Activated CD4-positive, alpha-beta T cell treated with anti-CD3 and anti-CD28 coated beads, Interleukin-2, amount 50 U/mL, for 16 hours (primary cell): ENCODE measurements at places on chromosomes 1 and 21.

DNA sequence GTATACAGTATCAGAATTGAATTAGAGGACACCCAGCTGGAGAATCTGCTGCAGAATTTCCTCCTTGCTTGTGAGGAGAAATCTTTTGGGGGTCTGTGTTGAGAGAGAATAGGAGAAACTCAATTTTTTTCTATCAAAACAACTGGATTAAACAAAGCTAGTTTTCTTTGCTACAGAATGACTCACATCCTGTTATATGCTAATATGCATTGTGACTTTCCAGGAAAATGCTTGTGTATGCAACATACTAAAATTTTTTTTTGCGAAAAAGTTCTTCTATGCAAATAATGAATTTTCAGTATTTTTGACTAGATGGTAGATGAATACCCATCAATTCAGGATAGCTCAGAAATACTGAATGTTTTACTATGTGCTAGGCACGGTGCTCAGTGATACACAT, 2.2 kb downstream of the VAMP4 start:
- DNase-seq, result peak; percentile 38

DNA sequence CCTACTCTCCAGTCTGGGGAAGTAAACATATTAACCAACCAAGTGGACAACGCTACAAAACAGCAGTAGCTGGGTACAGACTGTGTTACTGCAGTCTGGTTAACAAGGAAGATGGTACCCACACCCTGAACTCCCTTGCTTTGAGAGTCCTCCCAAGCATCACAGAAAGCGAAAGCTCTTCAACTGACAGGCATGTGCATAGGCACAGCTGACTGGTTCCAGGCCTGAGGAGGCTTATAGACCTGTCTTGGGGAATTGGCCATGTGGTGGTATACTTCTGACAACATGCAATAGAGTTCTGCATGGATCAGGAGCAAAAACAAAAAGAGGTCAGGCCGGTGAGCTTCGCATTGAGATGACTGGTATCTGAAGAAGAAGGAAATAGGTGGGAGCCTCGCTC, 17.4 kb downstream of the LMX1A start:
- DNase-seq, result no peak

DNA sequence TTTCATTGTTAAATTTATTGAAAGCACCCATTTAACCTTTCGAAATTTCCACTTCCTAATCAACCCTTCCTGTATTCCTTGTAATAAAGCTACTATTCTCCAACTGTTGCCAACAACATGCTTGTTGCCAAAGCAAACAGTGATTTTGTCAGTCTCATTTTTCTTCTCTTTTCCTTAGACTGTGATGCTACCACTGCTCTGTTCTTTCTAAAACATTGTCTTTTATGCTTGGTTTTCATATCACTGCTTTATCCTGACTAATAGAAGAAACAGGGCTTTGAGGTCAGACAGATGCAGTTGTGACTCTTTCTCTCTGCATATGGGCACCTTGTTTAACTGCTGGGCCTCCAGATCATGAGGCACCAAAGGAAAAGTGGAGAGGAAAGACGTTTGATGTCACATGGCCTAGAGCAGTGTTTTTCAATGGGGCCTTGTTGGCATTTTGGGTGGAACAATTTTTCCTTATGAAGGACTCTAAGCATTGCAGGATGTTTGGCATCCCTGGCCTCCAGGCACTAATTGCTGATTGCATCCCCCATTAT, 56.1 kb downstream of the HMCN1 start:
- no peak for DNase-seq

GRCh38 chr1:28259934-28260802, 850 bp downstream of the SESN2 start:
- no peak for DNase-seq

- DNase-seq, result no peak
Observed at GRCh38 chr1:6349254-6349943, 44.2 kb downstream of the ACOT7 start.

GRCh38 chr1:99315305-99315704, 51.0 kb downstream of the PLPPR4 start:
- no peak for DNase-seq

DNA sequence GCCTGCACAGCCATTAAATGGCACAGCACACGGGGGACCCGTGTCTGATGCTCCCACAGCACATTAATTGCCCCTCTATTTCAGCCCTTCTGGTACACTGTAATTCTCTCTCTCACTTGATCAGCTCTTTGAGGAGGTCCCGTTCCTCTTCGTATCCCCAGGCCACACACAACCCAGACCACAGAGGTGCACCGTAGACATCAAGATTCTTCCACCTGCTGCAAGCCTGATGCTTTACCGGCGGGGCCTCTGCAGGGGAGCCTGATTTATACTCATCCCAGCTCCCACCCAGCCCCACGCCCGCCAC, 759 bp downstream of the SMYD3 start:
- peak; percentile 16 for DNase-seq

DNA sequence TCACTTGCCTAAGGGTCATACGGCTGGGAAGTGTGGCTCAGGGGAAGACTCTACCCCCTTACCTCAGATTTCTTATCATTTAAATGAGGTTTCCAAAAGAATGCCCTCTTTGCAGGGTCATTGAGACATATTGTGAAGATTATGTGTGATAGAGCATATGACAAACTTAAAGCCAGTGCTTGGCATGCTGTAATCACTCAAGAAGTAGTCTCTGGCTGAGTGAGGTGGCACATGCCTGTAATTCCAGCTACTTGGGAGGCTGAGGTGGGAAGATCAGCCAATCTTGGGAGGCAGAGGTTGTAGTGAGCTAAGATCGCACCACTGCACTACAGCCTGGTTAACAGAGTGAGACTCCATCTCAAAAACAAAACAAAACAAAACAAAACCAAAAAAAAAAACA, 7.5 kb upstream of the LDLRAD2 start:
- no peak for DNase-seq

DNA sequence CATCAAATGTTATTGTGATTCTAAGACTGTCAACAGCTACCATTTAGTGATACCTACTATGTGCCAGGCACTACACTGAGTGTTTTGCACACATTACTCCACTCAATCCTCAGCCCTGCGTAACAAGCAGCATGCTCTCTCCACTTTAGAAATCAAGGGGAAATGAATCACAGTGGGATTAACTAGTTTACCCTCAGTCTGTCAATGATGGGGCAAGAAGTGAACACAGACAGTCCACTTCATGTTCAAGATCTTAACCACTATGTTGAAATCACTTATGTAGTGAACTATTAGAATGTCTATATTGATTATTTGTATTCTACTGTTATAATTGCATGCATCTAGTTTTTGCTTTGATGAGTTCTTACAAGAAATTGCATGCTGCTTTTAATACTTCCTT, 165.3 kb downstream of the LTN1 start:
- DNase-seq, result no peak

DNA sequence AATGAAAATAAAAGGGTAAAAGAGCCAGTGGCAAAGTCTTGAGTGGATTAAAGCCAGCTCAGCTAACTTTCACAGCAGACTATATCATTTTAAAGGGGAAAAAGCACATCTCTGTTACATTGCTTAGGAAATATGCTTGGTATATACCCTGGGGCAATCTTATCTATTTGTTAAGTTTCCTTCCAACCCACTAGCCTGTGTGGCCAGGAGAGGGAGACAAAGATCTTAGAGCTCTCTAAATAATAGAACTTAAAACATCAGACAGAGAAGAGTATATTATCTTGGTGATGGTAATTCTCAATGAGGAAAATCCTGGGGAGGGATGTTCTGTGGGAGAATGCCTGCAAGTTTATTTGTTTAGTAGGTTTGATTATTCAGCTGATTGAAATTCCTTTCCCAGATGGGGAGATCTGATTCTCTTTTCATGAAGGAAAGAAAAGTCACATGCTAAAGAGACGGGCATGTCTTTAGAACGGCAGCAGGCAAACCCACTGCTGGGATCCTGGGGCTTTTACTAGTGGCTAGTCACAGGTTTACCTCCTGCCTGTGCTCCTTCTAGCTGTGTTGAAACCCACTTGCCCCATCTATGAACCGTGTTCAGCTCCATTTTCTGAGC, 3.6 kb downstream of the KCNE2 start:
- DNase-seq, result peak; percentile 54

DNA sequence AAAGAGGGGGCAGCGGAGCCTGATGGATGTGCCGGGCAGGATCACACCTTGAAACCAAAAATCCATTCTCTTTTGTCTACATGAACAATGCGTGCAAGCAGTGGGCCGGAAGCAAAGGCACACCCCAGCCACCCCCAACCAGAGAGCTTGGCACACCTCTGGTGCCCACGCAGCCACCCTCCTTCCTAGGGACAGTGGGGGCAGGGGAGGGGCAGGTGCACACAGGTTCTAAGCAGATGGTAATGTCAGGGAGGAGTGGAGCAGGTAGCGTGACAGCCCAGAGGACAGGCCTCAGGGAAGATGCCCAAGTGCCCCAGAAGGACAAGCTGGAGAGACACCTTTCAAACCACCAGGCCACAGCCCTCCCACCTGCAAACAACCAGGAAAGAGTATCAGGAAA, 36.5 kb downstream of the SYF2 start:
- DNase-seq, result no peak

- no peak for DNase-seq
Observed at GRCh38 chr1:112446411-112446810, 50.4 kb downstream of the CTTNBP2NL start.

DNA sequence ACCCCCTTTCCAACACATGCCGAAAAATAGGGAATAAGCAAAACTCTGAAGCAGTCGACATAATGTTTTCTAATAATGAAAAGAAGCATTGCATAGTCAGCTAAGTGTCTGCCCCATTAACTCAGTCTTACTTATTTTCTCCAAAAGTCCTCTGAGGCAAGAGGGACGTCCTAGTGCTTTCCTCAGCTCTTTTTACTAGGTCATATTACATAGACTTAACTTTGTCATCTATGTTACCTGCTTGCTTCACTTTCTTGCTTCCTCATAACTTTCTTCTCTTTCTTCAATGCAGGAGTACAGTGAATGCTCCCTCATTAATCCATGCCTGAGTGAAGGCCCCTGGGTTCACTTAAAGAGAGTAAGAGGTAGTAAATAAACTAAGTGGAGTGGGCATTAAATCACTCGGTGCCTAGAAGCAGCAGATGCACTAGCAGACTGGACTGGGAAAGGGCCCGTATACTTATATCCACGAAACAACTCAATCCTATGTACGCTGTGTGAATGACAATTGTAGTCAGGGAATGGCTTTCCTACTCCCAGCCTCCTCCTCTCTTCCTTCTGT, 210.5 kb upstream of the SPAG17 start:
- DNase-seq, result no peak
